Panc1 (cell line): ENCODE measurements at places on chromosomes 12 and 14. TPM values are rescaled to one million over a fixed set of nuclear protein-coding genes. Genes with fewer than 3 reads are reported as not detected.

GRCh38 chr14:105193916-105194782, 13.0 kb upstream of the NUDT14 start:
- DNase-seq: no peak

- DNase-seq: no peak
Measured at GRCh38 chr12:92489781-92490180, 213.0 kb upstream of the PLEKHG7 start.

GRCh38 chr12:74031045-74031444, 506.6 kb upstream of the ATXN7L3B start:
- no peak for DNase-seq

DNA sequence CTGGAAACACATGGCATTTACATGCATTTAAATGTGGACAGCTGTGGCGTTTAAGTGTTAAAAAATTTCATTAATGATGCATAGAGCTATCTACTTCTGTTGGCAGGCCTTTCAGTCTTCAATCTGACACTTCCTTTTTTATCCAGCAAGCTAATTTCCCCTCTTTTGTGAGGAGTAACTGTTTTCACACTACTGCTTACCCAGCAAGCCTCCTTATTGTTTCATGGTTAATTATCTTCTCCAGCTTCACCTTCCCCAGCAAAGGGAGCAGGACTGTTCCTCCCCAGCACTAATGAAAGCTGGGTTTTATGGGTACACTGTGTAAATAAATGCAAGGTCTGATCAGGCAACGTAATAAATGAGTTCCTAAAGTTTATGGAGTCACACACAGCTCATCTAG, 129.4 kb upstream of the NPAS3 start:
- DNase-seq: no peak

GRCh38 chr12:46430340-46430948, 57.9 kb upstream of the SLC38A2 start:
- peak; percentile 94 for DNase-seq

DNA sequence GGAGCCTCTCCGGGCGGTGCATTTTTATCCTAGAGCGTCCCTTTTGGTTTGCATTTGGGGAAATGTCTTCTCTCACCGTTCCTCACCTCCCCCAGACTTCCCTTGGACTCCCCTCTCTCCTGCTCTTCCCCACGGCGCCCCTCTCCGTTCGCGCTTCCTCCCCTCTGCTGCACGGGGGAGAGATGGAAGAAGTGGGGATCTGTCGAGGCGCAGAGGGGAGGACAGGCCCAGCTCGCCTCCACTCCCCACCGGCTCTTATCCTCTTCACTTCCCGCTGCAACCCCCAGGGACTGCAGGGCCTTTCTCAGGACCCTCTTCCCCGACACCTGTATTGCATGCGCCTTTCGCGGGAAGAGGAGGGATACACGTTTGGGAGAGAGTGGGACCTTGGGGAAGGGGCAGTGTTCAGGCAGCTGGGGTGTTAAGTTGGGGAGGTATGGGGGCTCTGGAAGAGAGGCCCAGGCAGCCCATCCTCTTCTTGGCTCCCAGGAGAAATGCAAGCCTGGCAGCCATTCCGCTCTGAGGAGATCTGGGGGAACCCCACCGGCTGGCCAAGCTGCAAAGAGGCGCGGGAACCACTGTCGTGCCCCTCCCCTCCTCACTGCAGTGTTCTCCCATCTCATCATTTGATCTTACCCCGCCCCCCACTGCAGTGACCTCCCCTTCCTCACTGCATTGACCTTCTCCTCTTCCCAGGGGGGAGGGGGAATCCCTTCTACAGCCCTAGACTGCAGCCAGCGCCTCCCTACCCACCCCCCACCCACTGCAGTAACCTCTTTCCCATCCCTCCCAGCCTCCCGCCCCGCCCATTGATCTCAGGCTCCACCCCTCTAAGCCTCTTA, 788 bp downstream of the ENO2 start:
- no peak for DNase-seq

C12orf50 gene
- not detected for total RNA-seq
